ENCODE measurements at places on chromosomes 5 and 9.

- no peak for DNase-seq
Measured at GRCh38 chr9:20048437-20048836, 259.6 kb upstream of the SLC24A2 start.

GRCh38 chr5:137567226-137567625, 68.1 kb upstream of the SPOCK1 start:
- no peak for DNase-seq

- DNase-seq: no peak
Measured at GRCh38 chr9:133460405-133461175, 812 bp downstream of the CACFD1 start.

DNA sequence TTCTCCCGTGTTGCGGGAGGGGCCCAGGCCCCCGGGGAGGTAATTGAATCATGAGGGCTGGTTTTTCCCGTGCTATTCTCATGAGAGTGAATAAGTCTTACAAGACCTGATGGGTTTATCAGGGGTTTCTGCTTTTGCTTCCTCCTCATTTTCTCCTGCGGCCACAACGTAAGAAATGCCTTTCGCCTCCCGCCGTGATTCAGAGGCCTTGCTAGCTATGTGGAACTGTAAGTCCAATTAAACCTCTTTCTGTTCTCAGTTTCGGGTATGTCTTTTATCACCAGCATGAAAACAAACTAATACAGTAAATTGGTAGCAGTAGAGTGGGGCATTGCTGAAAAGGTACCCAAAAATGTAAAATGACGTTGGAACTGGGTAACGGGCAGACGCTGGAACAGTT, 1035.1 kb downstream of the DTWD2 start:
- DNase-seq: no peak

GRCh38 chr5:83972236-83972635, 251.6 kb upstream of the HAPLN1 start:
- DNase-seq: no peak
